ENCODE measurements at places on chromosomes 16 and 17.
A peak's percentile ranks its signal among the peaks of the same experiment; 100 is the strongest.

DNA sequence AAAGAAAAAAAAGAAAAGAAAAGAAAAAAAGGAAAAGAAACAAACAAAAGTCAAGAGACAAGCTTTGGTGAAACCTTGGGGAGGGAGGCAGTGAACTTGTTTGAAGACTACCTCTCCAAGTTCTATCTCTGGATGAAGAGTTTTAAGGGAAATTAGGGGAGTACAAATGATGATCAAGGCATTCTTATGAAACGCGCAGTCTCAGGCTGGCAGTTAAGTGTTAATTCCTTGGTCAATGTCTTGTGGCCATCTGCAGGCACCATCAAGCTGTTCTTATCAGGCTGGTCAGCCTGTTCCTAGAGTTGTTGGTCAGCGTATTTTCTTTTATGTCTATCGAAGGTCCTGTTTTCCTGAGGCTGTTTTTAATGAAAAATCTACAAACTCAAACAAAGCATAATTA, 8.2 kb upstream of the DRG2 start:
- DNase-seq: no peak

GRCh38 chr17:81825841-81826466, 7.1 kb downstream of the MCRIP1 start:
- no peak for DNase-seq

DNA sequence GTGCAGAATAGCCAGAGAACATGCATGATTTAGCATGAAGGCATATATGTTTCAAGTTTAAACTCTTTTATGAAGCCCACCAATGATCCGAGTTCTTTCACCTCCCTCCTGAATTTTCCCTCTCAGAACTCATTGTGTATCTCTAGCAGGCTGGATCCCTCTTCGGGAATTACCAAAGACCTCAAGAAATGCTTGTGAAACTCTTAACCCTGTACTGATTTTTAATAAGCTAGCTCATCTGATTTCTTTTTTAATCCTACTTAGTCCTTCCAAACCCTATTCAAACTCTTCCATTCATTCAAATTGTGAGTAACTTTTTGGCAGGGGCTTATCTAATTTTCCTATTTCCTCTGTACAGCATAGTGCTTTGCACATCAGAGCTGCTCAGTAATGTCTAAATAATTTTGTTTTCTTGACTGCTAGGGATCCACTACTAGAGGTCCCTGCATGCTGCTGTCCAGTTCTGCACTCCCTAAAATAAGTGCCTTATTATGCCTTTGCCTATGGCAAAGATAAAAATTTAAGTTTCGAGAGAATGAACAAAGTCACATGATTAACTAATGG, 723.8 kb downstream of the CDH11 start:
- no peak for DNase-seq

- no peak for DNase-seq
Observed at GRCh38 chr16:77470851-77471250, 36.0 kb upstream of the ADAMTS18 start.

DNA sequence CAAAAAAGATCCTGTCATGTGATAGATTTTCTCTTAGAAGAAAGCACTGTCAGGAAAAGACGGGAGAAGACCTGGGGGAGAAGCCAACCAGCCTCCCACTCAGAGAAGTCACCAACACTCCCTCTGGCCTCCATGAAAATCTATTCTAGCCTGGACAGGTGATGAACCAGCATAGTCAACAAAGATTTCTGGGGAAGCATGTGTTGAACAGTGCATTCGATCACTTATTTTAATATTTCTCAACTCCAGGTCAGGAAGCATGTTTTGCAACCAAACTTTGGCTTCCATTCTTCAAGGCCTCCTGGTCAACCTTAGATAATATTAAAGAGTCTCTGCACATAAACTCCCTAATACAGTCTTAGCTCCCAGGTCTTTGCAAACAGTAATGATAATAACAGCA, 74.7 kb upstream of the ERCC4 start:
- no peak for DNase-seq

GRCh38 chr16:26733710-26734109, 333.0 kb upstream of the C16orf82 start:
- DNase-seq: no peak

GRCh38 chr17:7312432-7313087, 2.6 kb downstream of the GPS2 start:
- DNase-seq: no peak

DNA sequence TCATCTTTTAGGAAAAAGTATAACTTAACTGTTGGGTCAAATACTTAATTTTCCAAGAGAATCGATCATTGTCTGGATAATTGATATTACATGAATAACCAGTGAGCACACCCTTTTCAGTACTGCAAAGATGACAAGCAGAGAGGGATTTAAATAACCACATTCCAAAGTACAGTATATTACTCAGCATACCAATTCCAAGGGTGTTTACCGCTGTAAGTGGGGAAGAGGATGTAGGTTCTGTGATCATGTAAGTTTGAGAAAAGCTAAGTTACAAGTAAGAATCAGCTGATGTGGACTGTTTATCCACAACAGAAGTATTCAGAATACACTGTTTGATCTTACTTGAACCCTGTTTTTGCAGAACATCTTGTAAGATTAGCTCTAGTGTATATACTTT, 6.1 kb downstream of the GDE1 start:
- DNase-seq: no peak

DNA sequence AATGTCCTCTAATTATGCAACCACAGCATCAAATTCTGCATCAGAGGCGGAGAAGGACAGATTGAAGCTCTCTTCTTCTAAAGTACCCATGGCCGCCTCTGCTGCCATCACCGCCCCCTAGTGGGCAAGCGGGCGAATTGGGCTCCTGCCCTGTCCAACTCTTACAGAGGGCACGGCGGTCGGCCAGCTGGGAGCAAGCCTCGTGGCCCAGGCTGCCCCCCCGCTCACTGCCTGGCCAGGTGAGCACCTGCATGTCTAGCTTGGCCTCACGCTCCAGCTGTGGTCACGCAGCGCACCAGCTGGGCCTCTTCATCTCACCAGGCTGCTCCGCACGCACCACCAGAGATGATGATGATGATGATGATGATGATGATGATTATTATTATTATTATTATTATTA, 146.1 kb upstream of the TOM1L1 start:
- peak; percentile 1 for DNase-seq

DNA sequence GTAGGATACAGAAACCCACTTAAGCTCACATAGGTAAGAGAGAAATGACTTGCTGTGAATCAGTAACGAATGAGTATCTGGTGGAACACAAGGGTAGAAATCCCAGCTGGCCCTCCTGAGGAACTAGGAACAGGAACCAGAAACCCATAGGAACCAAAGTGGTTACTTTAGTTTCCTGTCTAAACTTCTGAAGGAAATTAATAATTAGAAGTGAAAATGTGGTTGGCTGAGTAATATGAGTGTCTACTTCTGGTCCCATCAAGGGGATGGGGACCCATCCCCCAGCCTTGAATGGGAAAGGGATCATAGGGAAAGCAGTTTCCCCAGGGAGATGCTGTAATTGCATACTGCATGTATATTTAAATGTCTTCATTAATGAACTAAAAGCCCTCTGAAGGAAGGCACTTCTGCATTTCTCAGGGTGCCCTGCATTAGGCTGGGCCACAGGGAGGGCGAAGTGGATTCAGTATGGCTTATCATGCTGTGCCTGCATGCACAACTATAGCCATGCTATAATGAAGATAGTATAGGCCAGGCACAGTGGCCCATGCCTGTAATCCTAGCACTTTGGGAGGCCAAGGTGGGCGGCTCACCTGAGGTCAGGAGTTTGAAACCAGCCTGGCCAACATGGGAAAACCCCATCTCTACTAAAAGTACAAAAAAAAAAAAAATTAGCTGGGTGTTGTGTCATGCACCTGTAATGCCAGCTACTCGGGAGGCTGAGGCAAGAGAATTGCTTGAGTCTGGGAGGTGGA, 45.6 kb downstream of the CYB5B start:
- DNase-seq: no peak

DNA sequence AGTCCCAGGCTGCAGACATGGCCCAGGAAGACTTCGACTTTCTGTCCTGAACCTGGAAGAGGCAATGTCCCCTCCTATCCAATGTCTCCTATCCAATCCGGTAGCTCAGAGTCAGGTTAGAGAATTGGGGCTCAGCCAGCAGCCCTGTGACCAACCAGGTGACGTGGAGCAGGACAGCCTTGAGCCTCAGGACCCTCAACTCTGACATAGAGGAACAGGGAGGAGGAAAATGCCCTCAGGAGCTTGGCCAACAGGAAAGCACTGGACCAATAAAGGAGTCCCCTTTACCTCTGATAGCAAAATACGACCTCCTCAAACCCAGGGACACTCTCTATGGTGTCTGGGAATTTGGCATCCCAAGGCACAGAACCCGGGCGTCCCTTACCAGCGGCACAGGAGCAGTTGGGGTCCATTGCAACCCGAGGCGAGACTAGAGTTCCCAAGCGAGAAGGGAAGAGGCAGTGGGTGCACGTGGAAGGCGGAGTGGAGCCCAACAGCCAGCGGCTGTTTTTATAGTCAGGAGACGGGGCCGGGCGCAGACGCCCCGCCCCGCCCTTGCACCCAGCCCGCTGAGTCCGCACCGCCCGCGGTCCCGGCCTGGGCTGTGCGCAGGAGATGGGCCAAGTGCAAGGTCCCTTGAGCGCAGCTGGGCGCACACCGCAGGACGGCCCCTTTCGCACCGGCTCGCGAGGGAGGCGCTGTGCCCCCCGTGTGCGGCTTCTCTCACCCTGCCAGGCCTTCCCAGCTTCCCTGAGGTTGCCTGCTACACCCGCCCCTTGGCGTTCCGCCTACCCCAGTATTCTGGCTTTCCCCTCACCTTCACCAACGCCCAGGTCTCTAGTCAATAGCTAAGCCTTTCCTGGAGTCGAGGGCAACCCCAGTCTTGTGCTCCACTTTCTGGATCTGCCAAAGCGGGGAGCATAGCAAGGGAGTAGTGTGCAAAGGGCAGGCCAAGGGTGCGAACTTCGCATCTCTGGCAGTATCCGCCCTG, at the start of gene MT1G:
Gene MT1G (minus strand): TSS at position 485 of the 991 bp plus-strand sequence. CDS start 72 bp downstream, at position 413.
- no peak for DNase-seq

- DNase-seq: no peak
Observed at GRCh38 chr16:78706637-78707036, 607.2 kb downstream of the WWOX start.

DNA sequence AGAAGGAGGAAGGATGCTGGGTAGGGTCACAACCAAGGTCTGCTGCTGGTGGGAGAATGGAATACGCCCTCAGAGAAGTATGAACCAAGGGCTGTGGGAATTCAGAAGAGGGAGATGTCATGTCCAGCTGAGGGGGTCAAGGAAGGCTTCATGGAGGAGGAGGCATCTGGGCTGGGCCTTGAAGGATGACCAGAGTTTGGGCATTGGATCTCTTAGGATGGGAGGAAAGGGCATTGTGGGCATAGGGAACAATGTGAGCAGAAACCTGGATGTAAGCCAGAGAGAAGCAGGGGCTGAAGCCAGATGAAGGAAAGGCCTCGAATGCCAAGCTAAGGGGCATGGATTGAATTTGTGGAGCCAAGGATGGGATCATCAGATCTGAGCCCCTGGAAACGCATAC, 49.2 kb upstream of the MAP3K14 start:
- no peak for DNase-seq

DNA sequence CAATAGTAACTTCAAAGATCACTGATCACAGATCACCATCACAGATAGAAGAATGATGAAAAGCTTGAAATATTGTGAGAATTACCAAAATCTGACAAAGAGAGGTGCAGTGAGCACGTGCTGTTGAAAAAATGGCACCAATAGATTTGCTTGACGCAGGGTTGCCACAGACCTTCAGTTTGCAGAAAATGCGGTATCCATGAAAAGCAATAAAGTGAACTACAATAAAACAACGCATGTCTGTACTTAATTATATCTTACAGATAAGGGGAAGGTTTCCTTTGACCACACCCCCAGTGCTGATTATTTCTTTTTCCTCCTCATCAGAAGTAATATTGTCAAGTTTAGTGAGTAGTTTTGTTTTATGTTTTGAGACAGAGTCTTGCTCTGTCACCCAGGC, 21.1 kb upstream of the PYDC1 start:
- no peak for DNase-seq

DNA sequence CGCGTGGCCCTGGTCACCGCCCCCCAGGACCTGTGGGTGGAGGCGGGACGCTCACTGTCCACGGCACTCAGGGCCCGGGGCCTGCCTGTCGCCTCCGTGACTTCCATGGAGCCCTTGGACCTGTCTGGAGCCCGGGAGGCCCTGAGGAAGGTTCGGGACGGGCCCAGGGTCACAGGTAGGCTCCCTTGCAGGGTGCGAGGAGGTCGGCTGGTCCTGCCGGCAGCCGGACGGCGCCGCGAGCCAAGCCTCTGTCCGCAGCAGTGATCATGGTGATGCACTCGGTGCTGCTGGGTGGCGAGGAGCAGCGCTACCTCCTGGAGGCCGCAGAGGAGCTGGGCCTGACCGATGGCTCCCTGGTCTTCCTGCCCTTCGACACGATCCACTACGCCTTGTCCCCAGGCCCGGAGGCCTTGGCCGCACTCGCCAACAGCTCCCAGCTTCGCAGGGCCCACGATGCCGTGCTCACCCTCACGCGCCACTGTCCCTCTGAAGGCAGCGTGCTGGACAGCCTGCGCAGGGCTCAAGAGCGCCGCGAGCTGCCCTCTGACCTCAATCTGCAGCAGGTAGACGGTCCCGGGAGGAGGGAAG, 1.3 kb downstream of the GUCY2D start:
- no peak for DNase-seq

- no peak for DNase-seq
Observed at GRCh38 chr17:51743477-51743876, 415.0 kb downstream of the CA10 start.

DNA sequence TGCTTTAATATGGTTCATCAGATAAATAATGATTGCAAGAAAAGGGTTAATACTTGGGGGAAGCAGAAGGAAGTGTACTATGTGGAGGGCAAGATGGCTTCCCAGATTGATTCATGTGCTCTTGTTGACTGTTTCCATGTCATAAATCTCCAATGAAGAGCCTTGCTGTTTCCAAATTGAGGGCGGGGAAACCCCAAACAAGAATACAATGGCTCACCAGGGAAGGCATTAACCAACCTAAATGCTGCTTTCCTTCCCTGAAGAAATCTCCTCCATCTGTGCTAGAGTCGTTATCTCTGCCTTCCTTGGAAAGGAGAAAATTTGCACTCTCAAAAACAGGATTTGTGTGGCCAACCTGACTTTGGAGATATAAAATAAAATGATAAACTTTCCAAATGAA, 28.0 kb upstream of the CDH13 start:
- DNase-seq: no peak

- DNase-seq: no peak
Observed at GRCh38 chr16:57537581-57538234, 1.3 kb upstream of the CCDC102A start.

GRCh38 chr17:2721603-2722002, 10.0 kb upstream of the CLUH start:
- no peak for DNase-seq

- DNase-seq: no peak
Observed at GRCh38 chr16:79933603-79934002, 333.1 kb upstream of the MAF start.

GRCh38 chr17:81194941-81195901, 27.5 kb downstream of the CEP131 start:
- no peak for DNase-seq

- no peak for DNase-seq
Observed at GRCh38 chr17:51045621-51046020, 75.0 kb downstream of the SPAG9 start.

- DNase-seq: no peak
Observed at GRCh38 chr16:85950136-85950918, 51.4 kb downstream of the IRF8 start.
